ENCODE measurements at places on chromosomes 3 and 15.

- H3K4me1 ChIP-seq: no peaks in the 10 kb centered on the region
- DNase-seq: no peak
- no peak overlapping the region for H3K27ac ChIP-seq
- no peak overlapping the region for H3K4me3 ChIP-seq
Observed at GRCh38 chr3:156291272-156292123, 171.1 kb downstream of the KCNAB1 start.

- no peak overlapping the region for H3K27ac ChIP-seq
- no peaks in the 10 kb centered on the region for H3K36me3 ChIP-seq
- H3K27me3 ChIP-seq: peaks cover 14% of the 10 kb centered on the region
- DNase-seq: no peak
- H3K4me1 ChIP-seq: no peaks in the 10 kb centered on the region
- H3K4me3 ChIP-seq: no peak overlapping the region
Observed at GRCh38 chr15:57635300-57635909, 43.7 kb downstream of the MYZAP start.

GRCh38 chr3:170368921-170369320 lies 11.4 kb downstream of the SKIL start:
- H3K4me3 ChIP-seq: no peak overlapping the region
- H3K27me3 ChIP-seq: no peaks in the 10 kb centered on the region
- no peak for DNase-seq
- no peak overlapping the region for H3K27ac ChIP-seq

DNA sequence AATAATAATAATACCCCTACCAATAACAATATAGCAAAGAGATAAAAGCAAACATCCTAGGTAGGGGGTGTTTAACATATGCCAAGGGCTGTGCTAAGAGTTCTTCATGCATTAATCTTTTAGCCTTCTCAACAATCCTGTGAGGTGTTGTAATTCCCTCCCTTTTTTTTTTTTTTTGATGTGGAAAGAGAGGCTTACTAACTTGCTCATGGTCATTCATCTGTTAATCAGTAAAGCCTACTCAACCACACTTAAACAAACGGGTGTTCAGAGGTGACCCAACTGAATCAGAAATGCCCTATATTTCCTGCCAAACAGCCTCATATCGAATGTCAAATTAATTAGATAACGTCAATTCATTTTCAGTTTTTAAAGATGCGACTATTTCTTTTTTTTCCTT lies 232.1 kb downstream of the CTNNB1 start:
- H3K4me1 ChIP-seq: no peaks in the 10 kb centered on the region
- no peaks in the 10 kb centered on the region for H3K36me3 ChIP-seq
- H3K4me3 ChIP-seq: no peak overlapping the region
- H3K27me3 ChIP-seq: no peaks in the 10 kb centered on the region
- no peak for DNase-seq

GRCh38 chr15:66089049-66089448 lies 164.5 kb downstream of the MEGF11 start:
- H3K4me3 ChIP-seq: no peak overlapping the region
- peaks cover 5% of the 10 kb centered on the region for H3K27me3 ChIP-seq
- DNase-seq: no peak
- H3K4me1 ChIP-seq: no peaks in the 10 kb centered on the region
- no peaks in the 10 kb centered on the region for H3K36me3 ChIP-seq

DNA sequence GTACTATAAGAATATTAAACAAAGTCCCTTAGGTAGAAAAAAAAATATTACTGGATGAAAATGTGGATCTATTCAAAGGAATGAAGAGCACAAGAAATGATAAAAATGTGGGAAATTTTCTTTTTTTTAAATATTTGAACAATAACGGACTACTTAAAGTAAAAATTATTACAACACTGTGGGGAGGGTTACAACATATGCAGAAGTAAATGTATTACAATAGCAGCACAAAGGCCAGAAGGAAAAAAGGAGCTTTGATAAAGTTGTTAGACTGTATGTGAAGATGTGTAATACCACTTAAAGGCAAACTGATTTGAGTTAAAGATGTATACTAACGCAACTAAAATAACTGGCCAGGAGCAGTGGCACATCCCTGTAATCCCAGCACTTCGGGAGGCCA lies 427.1 kb downstream of the SHQ1 start:
- H3K4me1 ChIP-seq: peaks cover 9% of the 10 kb centered on the region
- no peak overlapping the region for H3K27ac ChIP-seq
- H3K27me3 ChIP-seq: no peaks in the 10 kb centered on the region
- DNase-seq: no peak
- peaks cover 6% of the 10 kb centered on the region for H3K36me3 ChIP-seq
- no peak overlapping the region for H3K4me3 ChIP-seq

GRCh38 chr3:9725775-9726515 lies 5.6 kb upstream of the BRPF1 start:
- no peak overlapping the region for H3K27ac ChIP-seq
- no peaks in the 10 kb centered on the region for H3K36me3 ChIP-seq
- peaks cover 10% of the 10 kb centered on the region for H3K4me1 ChIP-seq

DNA sequence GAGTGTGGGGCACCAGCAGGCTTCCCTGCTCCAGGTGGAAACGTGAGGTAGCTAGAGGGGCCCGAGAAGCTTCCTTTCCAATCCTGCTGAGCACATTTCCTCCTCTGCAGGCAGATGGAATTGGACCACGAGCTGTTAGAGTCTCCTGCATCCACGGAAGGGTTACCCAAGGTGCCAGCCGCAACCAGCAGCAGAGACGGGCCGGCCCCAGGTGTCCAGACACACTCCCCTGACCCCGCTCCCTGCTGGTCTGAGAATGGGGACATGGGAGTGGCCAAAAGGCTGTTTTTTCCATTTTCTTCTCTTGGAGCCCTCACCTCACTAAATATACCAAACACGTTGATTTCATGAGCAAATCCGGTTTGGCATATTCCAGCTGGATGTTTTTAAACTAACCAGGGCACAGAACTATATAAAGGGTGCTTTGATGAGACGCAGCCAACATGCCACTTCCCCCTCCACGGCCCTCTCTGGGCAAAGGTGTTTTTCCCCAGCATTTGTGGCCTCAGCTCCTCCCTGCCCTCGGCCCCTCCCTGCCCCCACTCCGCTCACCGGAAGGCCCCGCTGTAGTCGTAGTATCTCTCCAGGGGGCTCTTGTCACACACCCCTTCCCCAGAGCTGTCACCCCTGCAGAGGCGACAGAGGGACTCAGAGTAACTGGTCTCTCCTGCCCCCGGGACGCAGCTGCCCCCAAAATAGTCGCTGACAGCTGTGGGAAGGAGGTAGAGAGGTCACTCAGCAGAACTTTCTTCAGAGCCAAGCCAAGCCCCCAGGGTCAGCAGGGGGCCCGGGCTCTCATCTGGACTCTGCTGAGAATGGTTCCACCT lies 7.0 kb downstream of the MELTF start:
- H3K4me1 ChIP-seq: no peaks in the 10 kb centered on the region
- DNase-seq: no peak
- H3K27ac ChIP-seq: no peak overlapping the region

DNA sequence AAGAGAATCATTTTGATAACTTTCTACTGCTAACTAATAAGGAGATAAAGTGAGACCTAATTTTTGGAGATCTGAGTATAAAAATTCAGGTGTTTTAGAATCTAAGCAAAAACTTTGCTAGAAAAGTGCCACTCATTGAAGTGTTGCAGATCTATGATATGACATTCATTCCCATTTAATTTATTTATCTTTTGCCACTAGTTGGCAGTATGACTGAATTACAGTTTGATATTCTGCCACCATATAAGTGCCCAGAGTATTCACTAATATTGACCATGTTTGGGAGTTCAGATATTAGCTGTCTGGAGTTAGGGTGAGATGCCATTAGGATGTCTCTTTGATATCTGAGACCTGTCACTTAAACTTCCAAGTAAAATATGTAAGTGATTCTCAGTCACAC lies 251.3 kb upstream of the GBE1 start:
- H3K27ac ChIP-seq: no peak overlapping the region
- H3K36me3 ChIP-seq: no peaks in the 10 kb centered on the region
- no peaks in the 10 kb centered on the region for H3K4me1 ChIP-seq

- no peaks in the 10 kb centered on the region for H3K36me3 ChIP-seq
- DNase-seq: no peak
- no peaks in the 10 kb centered on the region for H3K27me3 ChIP-seq
- H3K4me1 ChIP-seq: no peaks in the 10 kb centered on the region
Observed at GRCh38 chr15:33722673-33723015, 245.7 kb upstream of the CHRM5 start.

DNA sequence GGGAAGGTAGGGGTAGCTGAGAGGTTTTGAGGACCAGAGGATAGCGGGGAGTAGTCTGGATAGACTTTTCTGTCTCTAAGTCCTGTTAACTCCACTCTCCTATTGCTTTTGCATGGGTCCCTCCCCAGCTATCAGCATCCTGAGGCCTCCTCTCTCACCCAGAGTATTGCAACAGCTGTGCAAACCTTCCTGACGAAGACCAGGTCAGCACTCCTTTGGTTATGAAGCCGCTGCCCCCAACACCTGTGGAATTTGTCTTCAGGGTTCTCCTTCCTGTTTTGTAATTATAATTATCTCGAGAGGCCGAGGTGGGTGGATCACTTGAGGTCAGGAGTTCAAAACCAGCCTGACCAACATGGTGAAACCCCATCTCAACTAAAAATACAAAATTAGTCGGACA lies 24.8 kb downstream of the TYRO3 start:
- H3K4me3 ChIP-seq: no peak overlapping the region
- H3K27ac ChIP-seq: no peak overlapping the region
- no peak for DNase-seq
- H3K36me3 ChIP-seq: no peaks in the 10 kb centered on the region
- no peaks in the 10 kb centered on the region for H3K4me1 ChIP-seq
- no peaks in the 10 kb centered on the region for H3K27me3 ChIP-seq

- no peaks in the 10 kb centered on the region for H3K36me3 ChIP-seq
- H3K27me3 ChIP-seq: no peaks in the 10 kb centered on the region
- DNase-seq: no peak
- H3K4me3 ChIP-seq: no peak overlapping the region
Observed at GRCh38 chr3:26350853-26351252, 271.7 kb upstream of the LRRC3B start.

GRCh38 chr3:76387000-76387399 lies 601.7 kb upstream of the ZNF717 start:
- no peaks in the 10 kb centered on the region for H3K27me3 ChIP-seq
- no peaks in the 10 kb centered on the region for H3K36me3 ChIP-seq
- no peaks in the 10 kb centered on the region for H3K4me1 ChIP-seq
- H3K4me3 ChIP-seq: no peak overlapping the region

DNA sequence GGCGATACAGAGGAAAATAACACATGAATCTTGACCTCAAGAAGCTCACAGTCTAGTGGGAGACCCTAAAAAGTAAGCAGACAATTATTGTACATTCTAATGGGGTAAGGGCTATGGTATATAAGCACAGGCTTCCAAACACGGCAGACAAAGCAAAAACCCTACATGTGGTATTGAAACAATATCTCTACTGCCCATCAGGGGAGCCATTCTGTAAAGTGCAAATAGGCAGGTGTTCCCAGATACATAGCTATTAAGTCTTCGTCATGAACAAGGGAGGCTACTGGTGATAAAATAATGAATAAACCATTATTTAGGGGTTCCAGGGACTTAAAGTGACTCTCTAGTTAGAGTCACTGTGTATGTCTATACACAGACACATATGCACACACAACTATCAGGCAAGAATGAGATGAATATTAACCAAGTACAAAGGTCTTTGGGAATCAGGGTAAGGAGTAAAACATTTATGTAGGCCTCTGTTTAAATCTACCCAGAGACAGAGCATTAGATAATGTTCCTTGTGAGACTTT lies 38.7 kb upstream of the ASB14 start:
- no peaks in the 10 kb centered on the region for H3K4me1 ChIP-seq
- no peak overlapping the region for H3K4me3 ChIP-seq
- peaks cover 8% of the 10 kb centered on the region for H3K27me3 ChIP-seq
- H3K36me3 ChIP-seq: no peaks in the 10 kb centered on the region

DNA sequence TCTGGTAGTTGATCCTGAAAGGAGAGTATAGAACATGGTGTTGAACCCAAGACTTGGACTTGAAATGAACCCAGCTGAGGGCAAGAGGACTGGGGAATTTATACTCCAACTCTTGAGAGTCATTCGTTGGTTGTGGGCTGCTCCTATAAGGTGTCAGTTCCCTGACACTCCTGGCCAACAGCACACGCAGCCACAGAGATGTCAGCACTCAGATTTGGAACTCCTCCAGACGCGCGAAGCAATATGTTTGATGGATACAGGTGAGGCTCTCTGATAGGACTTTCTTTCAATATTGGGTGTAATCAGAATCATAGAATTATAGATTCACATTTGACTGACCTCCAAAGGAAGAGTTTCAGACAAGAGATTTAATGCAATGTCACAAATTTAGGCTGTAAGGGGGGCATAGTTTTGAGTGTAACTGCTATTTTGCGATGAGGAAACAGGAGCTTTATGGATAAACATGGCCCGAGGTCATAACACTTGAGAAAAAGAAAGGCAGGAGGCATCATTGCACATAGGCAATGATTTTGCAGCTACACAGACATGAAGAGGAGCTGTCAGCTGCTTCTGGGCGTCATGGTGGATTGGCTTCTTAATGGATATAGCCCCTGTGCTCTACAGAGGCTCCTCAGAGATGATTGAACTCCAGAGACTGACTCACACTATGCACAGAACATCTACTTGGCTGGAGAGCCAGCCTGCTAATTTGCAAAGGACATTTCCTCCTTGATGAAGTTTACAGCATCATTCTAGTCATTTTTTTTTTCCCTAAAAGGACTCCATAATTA lies 569.2 kb upstream of the RGMA start:
- no peaks in the 10 kb centered on the region for H3K36me3 ChIP-seq
- H3K4me3 ChIP-seq: no peak overlapping the region
- H3K27ac ChIP-seq: no peak overlapping the region
- no peaks in the 10 kb centered on the region for H3K4me1 ChIP-seq

DNA sequence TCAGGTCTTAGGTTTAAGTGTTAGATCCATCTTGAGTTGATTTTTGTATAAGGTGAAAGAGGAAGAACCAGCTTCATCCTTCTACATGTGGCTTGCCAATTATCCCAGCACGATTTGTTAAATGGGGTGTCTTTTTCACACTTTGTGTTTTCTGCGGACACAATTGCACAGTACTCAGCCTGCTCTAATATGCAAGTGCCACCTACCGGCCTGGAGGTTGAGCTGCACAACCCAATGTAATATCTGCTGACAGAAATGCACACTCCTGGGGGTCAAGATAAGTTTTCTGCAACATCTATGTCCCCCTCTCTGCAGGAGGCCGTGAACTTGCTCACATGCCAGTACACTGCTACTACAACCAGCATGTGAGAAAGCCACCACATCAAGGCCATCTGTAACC lies 791.9 kb upstream of the ROBO1 start:
- H3K4me3 ChIP-seq: no peak overlapping the region
- no peaks in the 10 kb centered on the region for H3K27me3 ChIP-seq
- DNase-seq: no peak
- H3K36me3 ChIP-seq: no peaks in the 10 kb centered on the region
- H3K27ac ChIP-seq: no peak overlapping the region

GRCh38 chr3:29700256-29700655 lies 419.4 kb downstream of the RBMS3 start:
- no peaks in the 10 kb centered on the region for H3K36me3 ChIP-seq
- no peaks in the 10 kb centered on the region for H3K27me3 ChIP-seq
- H3K4me3 ChIP-seq: no peak overlapping the region
- H3K4me1 ChIP-seq: no peaks in the 10 kb centered on the region
- DNase-seq: no peak
- H3K27ac ChIP-seq: no peak overlapping the region

GRCh38 chr15:70328679-70329115 lies 231.0 kb upstream of the TLE3 start:
- no peak overlapping the region for H3K27ac ChIP-seq
- no peaks in the 10 kb centered on the region for H3K36me3 ChIP-seq
- peaks cover 3% of the 10 kb centered on the region for H3K4me1 ChIP-seq
- no peaks in the 10 kb centered on the region for H3K27me3 ChIP-seq

Data from DND-41 (cell line).